WTC11 (cell line): ENCODE measurements at places on chromosomes 7 and 10. TPM values are rescaled to one million over a fixed set of nuclear protein-coding genes. Genes with fewer than 3 reads are reported as not detected.

SPDYE1 gene
- total RNA-seq: 0.07 TPM in 1 of 3 replicates, not detected in the others

GALNT17 gene
- total RNA-seq: 61.1 to 70.0 TPM (median 67.9 TPM) in 3 replicates

FAM20C gene
- 48.0 to 64.9 TPM (median 49.1 TPM) in 3 replicates for total RNA-seq

WIPF3 gene
- 9.9 to 11.4 TPM (median 10.5 TPM) in 3 replicates for total RNA-seq

AKR1C2 gene
- 1.1 to 1.3 TPM (median 1.2 TPM) in 3 replicates for total RNA-seq

GBX1 gene
- total RNA-seq: 0.27 to 0.55 TPM in 2 of 3 replicates, not detected in the other

- H3K4me1 ChIP-seq: peaks cover 8% of the 10 kb centered on the region
- H3K4me3 ChIP-seq: no peak overlapping the region
- no peak for DNase-seq
Observed at GRCh38 chr10:35228058-35228457, 101.4 kb downstream of the CREM start.

DNA sequence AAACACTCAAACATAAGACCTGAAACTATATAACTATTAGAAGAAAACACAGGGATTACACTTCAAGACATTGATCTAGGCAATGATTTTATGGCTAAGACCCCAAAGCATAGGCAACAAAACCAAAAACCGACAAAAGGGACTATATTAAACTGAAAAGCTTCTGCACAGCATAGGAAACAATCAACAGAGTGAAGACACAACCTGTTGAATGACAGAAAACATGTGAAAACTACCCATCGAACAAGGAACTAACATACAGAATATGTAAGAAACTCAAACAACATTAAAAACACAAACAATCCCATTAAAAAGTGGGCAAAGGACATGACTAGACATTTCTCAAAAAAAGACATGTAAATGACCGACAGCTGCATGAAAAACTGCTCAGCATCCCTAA lies 109.0 kb downstream of the ALOX5 start:
- no peaks in the 10 kb centered on the region for H3K4me1 ChIP-seq
- no peak overlapping the region for H3K4me3 ChIP-seq
- no peak for DNase-seq
- peaks cover 20% of the 10 kb centered on the region for H3K36me3 ChIP-seq
- H3K27ac ChIP-seq: no peak overlapping the region

- no peaks in the 10 kb centered on the region for H3K4me1 ChIP-seq
- no peak overlapping the region for H3K27ac ChIP-seq
- H3K36me3 ChIP-seq: peaks cover 28% of the 10 kb centered on the region
- no peak for DNase-seq
- H3K4me3 ChIP-seq: no peak overlapping the region
Observed at GRCh38 chr7:22639396-22639795, 87.6 kb upstream of the IL6 start.

GRCh38 chr7:107696330-107696946 lies 35.8 kb downstream of the SLC26A4 start:
- no peaks in the 10 kb centered on the region for H3K27me3 ChIP-seq
- DNase-seq: no peak
- H3K27ac ChIP-seq: no peak overlapping the region
- peaks cover 36% of the 10 kb centered on the region for H3K4me1 ChIP-seq
- no peak overlapping the region for H3K4me3 ChIP-seq
- no peaks in the 10 kb centered on the region for H3K36me3 ChIP-seq

- H3K27ac ChIP-seq: no peak overlapping the region
- H3K4me3 ChIP-seq: no peak overlapping the region
- H3K36me3 ChIP-seq: peaks cover 7% of the 10 kb centered on the region
- H3K27me3 ChIP-seq: no peaks in the 10 kb centered on the region
- no peaks in the 10 kb centered on the region for H3K4me1 ChIP-seq
Observed at GRCh38 chr10:101552442-101552841, 35.6 kb downstream of the POLL start.

GRCh38 chr7:38322461-38322860 lies 49.0 kb upstream of the TARP start:
- no peak overlapping the region for H3K27ac ChIP-seq
- no peak for DNase-seq
- no peaks in the 10 kb centered on the region for H3K36me3 ChIP-seq
- H3K4me1 ChIP-seq: peaks cover 33% of the 10 kb centered on the region
- H3K27me3 ChIP-seq: no peaks in the 10 kb centered on the region; the same call in 1 of the 2 replicates

DNA sequence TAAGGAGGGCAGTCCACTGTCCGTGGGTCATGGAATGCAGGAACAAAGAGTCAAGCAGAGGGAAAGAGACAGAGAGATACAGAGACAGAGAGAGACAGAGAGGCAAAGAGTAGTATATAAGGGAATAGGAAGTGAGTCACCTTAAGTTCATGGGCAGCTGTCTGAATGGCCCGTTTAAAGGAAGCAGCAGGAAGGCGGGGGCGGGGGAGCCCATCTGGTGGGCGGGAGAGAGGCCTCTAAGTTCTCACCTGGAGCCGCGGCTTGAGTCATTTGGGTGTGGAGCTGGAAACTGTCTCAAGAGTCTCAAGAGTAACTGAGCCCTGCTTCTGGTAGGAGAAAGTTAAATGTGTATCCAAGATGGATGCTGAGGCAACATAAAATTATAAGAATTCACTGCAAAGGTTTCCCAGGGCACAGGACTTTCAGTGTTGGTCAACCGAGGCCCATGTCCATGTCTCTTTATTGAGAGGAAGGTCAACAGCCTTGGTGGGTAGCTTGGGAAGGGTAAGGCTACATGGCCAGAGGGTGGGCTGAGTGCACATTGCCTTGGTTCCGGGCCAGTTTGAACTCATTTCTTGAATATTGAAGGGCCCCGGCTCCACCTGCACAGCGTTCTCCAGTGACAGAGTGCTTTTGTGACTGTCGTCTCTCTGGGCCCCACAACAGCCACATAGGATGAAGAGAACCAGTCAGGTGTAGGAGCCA lies 85.5 kb upstream of the CACUL1 start:
- H3K4me3 ChIP-seq: no peak overlapping the region
- DNase-seq: no peak
- H3K4me1 ChIP-seq: peaks cover 12% of the 10 kb centered on the region
- no peak overlapping the region for H3K27ac ChIP-seq
- no peaks in the 10 kb centered on the region for H3K27me3 ChIP-seq
- H3K36me3 ChIP-seq: no peaks in the 10 kb centered on the region

DNA sequence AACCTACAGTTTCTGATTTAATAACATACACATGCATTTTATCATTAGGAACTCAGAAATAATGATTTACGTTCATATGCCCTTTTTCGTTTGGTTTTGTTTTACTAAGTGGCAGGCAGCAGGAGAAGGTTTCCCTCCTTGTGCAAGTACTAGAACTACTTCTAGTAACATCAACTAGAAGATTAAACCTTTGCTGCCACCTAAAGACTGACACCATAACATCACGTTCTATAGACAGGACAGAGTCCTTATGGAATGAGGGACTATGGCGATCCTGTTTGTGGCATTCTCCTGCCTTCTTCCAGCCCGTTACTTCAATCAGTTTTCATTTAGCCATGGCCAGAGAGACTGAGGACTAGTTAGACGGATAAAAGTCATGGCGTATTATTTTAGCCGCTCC lies 53.2 kb downstream of the GAD2 start:
- no peak overlapping the region for H3K27ac ChIP-seq
- H3K4me3 ChIP-seq: no peak overlapping the region
- DNase-seq: no peak
- no peaks in the 10 kb centered on the region for H3K27me3 ChIP-seq

GRCh38 chr7:128755819-128756476 lies 16.8 kb downstream of the CALU start:
- H3K4me1 ChIP-seq: no peaks in the 10 kb centered on the region
- peak overlapping the region; percentile 55; the same call in 1 of the 2 replicates for H3K27ac ChIP-seq
- peaks cover 56% of the 10 kb centered on the region for H3K36me3 ChIP-seq

GRCh38 chr10:43665054-43665453 lies 16.4 kb upstream of the ZNF32 start:
- H3K27me3 ChIP-seq: peaks cover 15% of the 10 kb centered on the region
- H3K36me3 ChIP-seq: no peaks in the 10 kb centered on the region
- no peak overlapping the region for H3K27ac ChIP-seq
- H3K4me1 ChIP-seq: peaks cover 14% of the 10 kb centered on the region
- no peak overlapping the region for H3K4me3 ChIP-seq

GRCh38 chr10:11274452-11274851 lies 256.8 kb downstream of the CELF2 start:
- H3K4me1 ChIP-seq: peaks cover 28% of the 10 kb centered on the region
- no peak for DNase-seq
- no peak overlapping the region; the same call in 1 of the 2 replicates for H3K27ac ChIP-seq
- no peak overlapping the region for H3K4me3 ChIP-seq
- no peaks in the 10 kb centered on the region for H3K36me3 ChIP-seq

- no peak for DNase-seq
- no peaks in the 10 kb centered on the region; the same call in 1 of the 2 replicates for H3K27me3 ChIP-seq
- H3K4me1 ChIP-seq: peaks cover 6% of the 10 kb centered on the region
- no peak overlapping the region for H3K4me3 ChIP-seq
- no peak overlapping the region for H3K27ac ChIP-seq
Observed at GRCh38 chr7:17988858-17989257, 38.8 kb downstream of the PRPS1L1 start.
